ENCODE measurements at places on chromosomes 6 and 20.

DNA sequence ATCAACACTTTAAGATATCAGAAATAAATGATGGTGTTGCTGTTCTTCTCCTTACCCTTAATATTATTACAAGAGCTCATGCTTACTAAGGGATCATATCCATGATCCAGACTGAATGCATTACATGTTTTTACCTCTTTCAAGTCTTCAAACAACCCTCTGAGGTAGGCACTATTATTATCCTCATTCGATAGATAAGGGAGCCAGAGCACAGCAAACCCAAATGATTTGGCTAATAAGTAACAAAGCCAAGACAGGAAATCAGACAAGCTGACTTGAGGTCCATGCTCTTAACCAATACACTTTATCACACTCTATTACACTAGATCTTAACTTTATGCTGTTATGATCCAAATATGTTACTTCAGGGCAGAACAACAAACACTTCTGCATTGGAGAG lies 145.9 kb downstream of the RALGAPA2 start:
- DNase-seq, result no peak

- no peak for DNase-seq
Measured at GRCh38 chr20:35443003-35443402, 5.0 kb upstream of the GDF5 start.

- no peak for DNase-seq
Measured at GRCh38 chr20:31845300-31845863, at the start of gene FOXS1. Gene FOXS1, minus strand, starts transcription at chr20:31845604. Its CDS starts 62 bp downstream, at chr20:31845542.

DNA sequence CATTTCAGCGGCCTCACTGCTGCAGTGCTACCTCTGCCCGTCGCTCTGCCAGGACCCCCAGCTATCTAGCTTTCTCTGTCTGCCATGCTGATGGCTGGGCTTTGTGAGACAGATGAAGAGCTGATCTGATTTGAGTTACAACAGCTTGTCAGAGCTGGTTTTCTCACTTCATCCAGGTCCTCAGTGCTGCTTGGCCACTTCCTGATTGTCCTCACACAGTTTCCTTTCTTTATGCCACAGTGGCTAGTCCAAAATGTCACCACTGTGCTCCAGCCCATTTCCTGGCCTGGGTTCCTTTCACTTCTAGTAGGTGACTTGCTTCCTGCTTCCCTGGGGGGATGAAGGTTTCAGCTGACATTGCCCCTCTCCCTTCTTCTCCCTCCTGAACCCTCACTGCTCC lies 35.4 kb downstream of the FNDC1 start:
- no peak for DNase-seq

GRCh38 chr6:169528755-169529154 lies 173.1 kb downstream of the WDR27 start:
- no peak for DNase-seq

DNA sequence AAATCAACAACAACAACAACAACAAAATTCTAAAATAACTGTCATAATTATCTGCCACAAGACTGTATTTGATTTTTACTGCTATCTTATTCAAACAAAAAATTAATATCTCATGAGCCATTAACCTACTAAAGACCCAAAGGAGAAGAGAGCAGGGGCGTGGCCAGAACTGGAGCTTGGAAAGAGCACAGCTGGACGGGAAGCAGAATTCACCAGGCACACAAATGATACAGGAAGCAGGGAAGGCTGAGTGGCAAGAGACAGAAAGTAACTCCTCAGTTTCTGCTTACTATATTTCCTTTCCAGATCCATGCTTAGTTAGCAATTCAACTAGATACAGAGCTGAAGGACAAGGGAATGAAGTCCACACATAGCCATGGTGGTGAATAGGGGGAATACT lies 54.4 kb downstream of the FKBP5 start:
- no peak for DNase-seq

GRCh38 chr20:40146071-40146470 lies 543.0 kb downstream of the MAFB start:
- no peak for DNase-seq

- no peak for DNase-seq
Measured at GRCh38 chr6:110748453-110748852, 66.8 kb downstream of the CDK19 start.

DNA sequence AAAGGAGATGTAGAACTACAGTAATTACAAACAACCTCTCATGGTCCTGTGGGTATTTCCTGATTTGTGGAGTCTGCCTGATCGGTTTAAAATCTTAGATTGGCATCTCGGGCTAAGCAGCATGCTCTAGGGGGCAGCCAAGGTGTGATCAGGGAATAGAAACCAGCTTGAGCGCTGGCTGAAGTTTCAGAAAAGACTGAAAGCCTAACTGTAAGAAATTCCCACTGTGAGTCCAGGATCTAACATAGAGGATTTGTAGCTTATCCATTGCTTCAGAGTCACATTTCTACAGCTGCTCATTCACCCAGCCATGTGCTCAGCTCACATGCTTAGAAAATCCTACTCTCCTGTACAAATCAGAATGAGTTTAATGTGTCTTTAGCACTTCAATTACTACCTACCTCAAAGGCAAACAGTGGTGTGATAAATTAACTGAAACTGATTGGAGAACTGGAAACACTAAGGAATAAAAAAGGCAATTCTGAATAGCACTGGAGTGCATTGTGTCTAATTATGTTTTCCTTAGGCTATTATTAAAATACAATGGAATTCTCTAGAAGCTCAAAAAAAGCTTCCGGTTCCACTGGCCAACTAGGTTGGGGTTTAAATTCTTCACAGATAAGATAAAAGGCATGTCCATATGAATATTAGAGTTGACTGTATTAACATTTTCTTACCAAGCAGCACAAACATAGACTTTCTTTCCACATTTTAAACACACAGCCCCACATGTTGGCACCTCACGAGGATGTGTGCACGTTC lies 73.8 kb upstream of the MPC1 start:
- DNase-seq, result no peak

DNA sequence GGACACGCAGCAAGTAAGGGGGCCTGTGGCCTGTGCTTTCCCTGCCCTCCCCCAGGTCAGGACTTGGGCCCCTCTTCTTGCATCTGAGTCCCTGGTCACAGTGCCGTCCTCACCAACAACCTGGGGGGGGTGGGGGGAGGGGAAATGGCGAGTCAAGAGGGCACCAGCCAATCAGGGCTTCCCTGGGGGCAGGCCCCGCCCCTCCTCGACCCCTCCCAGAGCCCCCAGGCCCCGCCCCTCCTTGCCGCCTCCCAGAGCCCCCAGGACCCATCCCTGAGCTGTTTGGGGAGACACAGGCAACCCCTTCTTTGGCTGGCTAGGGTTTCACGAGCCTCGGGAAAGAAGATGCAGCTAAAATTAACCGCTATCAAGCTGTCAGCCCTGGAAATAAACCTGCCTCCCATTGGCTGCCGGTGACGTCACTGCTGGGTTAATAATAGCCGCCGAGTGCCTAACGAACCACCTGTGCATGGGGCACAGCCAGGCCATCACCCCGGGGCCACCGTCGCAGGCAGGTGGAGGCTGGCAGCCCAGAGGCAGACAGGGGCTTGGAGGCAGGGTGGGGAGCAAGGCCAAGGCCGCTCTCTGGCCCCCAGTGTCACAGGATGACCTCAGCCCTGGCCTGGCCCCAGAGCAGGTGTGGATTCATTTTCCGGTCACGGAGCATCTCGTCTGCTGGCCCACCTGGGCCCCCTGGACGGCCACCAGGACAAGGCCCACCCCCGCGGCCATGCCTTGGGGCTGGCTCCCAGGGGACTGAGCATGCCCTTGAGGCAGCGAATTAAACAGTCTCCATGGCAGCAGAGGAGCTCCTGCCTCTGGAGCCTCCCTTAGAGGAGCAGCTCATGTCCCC lies 3.2 kb upstream of the EEF1A2 start:
- no peak for DNase-seq

DNA sequence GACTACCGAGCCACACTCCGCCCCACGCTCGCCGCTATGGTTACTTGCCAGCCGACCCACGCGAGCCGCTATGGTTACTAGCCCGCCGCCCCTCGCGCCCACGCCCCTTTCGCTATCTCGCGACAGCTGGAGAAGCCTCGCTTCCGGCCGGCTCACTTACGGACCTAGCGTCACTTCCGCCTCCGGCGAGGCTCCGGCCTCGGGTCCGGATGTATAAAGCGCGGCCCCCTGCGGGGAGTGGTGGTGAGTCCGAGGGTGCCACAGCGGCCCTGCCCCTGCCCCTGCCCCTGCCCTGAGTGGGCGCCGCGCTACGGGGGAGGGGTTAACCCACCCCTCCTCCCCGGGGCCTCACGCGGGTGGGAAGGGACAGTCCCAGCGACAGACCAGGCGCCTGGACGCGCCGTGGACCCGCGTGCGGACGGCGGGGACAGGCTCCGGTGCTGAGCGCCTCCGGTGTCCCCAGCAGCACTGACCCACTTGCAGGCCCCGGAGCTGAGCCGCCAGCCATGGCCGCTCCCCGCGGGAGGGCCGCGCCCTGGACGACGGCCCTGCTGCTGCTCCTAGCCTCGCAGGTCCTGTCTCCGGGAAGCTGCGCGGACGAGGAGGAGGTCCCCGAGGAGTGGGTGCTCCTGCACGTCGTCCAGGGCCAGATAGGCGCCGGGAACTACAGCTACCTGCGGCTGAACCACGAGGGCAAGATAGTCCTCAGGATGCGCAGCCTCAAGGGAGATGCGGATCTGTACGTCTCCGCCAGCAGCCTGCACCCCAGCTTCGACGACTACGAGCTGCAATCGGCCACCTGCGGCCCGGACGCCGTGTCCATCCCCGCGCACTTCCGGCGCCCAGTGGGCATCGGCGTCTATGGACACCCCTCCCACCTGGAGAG lies at the start of the genes C6orf120 and WDR27:
Gene C6orf120, plus strand, starts transcription at position 173 of the 886 bp plus-strand sequence. Its CDS starts 334 bp downstream, at position 507.
Gene WDR27, minus strand, starts transcription at position 76 of the 886 bp plus-strand sequence. CDS start 13,024 bp downstream, outside the sequence.
- DNase-seq, result peak; percentile 97

GRCh38 chr6:20279608-20280287 lies 67.5 kb upstream of the MBOAT1 start:
- no peak for DNase-seq

DNA sequence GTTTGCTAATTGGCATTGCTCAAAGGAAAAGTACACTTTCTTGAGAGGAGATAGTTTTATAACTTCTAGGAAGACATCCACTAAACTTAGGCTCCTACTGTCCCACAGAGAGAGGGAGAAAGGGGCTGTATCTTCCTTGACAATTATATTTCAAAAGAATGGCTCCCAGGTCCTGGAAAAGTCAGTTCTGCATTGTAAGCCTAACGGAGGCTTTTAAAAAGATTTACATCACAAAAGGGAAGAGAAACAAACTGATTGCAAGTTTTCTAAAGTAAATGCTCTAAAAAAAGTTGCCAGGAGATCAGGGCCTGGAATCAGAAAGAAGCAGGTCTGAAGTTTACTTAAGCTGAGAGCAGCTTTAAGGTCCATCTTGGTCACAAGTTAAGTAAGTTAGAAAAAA lies 839.5 kb downstream of the FRK start:
- DNase-seq, result no peak

GRCh38 chr6:16473908-16474771 lies 235.8 kb downstream of the GMPR start:
- no peak for DNase-seq

GRCh38 chr6:39339868-39340550 lies 17.5 kb upstream of the KCNK16 start:
- DNase-seq, result no peak

DNA sequence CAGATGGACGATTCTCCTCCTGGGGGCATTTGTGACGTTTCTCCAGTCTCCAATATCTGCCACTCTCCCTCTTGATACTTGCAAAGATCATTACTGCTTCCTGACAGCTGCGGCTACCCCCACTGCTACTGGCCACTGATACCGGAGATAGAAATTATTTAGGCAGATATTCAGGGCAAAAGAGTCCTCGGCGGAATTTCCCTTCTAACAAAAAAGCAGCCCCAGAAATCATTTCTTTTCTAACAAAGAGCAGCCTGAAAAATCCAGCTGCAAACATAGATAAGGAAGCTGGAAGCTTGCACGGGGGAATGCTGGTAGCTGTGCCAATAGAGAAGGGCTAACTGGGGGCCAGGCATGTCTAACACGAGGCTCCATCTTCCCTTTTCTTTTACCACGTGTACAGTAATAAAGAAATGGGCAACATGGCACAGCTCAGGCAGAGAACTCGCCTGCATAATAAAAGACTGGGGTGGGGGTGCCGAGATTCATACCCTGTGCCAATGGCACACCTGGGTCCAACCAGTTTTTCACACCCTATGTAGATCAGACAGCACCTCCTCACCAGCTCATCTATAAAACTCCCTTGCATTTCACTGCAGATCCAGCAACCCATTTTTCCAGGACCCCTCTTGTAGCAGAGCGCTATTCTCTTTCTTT lies 6.1 kb downstream of the TP53RK start:
- no peak for DNase-seq

DNA sequence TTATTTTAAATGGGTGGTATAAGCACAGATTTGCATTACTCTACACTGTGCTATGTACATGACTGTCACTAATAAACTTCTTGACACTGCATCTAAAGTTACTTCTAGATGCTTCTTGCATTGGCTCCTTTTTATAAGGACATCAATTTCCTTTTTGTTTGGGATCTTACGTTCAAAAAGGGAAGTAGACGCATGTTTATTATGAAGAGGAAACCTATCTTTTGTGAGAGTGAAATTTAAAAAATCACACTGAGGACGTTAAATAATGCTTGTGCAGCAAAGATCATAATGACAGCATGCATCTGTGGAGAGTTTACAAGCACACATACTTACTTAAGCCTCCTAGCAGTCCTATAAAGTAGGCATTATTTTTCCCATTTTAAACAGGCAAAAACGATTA lies 479.5 kb downstream of the CD83 start:
- DNase-seq, result no peak

DNA sequence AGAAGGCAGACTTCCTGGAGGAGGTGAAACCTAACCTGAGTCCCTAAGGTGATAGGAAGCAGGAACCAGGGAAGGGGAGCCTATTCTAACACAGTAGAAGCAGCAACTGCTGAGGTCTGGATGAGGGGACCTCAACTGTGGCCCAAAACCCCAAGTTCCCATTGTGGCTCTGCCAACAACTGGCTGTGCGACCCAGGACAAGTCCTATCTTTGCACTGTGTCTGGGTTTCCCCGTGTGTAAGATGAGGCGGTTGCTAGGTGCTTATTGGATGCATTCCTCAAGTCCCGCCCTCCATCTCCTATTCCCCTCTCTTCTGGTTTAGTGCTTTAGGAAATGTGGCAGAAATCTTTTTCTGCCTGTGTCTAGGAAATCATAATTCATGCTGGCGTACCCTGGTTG lies 52.2 kb upstream of the TTPAL start:
- DNase-seq, result no peak

GRCh38 chr6:163828038-163828795 lies 413.7 kb downstream of the QKI start:
- no peak for DNase-seq

DNA sequence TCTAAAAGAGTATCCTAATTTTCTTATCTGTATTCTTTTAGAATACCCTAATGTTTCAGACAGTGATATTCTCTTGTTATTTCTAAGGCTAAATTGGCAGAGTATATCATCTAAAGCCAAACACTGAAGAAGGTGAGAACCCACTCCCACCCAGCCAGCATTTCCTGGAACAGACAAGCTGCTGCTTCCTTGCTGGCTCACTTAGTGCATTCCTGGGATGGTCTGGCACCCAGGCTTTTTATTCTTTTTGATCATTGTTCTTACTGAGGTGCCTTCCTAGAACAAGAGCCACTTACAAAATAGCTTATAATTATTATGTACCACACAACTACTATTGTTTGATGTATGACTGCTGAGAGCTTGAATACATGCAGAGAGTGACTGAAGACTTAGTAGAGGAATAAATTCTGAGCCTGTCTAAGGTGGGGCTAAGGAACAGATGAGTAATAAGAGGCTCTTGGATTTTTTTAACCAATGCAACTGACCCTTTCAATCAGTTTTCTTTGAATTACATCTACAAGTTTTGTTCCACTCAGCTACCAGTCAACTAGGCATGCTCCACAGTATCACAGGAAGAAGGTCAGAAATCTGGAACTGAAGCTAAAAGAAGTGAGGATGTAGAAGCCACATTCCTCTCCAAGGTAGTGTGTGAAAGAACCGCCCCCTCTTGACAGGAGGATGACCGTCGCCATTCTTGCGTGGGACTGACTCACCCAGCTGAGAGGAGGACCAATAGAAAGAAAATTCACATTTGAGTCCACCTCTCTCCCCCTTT lies 30.1 kb downstream of the PRPH2 start:
- no peak for DNase-seq

Measured in stimulated activated CD4-positive, alpha-beta T cell treated with anti-CD3 and anti-CD28 coated beads, Interleukin-1b, Interleukin-23, amount 100 ng/mL, for 1 hour (primary cell).